Fibroblast of skin of right quadriceps (primary cell): ENCODE measurements at places on chromosomes 1 and 21.

GRCh38 chr21:18617291-18617690 is 213.7 kb upstream of the TMPRSS15 start:
- no peak for DNase-seq

DNA sequence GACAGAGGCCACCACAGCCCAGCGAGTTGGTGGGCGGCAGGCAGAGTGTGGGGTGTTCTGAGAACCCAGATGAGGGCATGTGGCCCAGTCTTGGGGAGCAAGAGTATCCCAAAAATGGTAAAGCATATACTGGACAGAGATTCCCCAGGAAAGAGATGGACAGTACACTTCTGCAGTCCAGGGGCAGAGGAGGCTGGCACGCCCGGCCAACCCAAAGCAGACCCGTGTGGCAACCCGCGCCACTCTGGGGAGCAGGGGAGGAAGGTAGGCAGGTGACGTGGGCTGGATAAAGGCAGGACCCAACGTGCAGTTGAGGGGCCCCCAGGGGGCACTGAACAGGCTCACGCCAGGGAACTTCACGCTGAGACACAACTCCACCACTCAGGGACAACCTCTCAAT is 46.4 kb upstream of the RIPK4 start:
- DNase-seq = no peak

- peak; percentile 33 for DNase-seq
Measured at GRCh38 chr21:27060190-27060589, 93.3 kb upstream of the ADAMTS5 start.

GRCh38 chr21:20902998-20903397 is 95.2 kb upstream of the NCAM2 start:
- no peak for DNase-seq

GRCh38 chr1:108570998-108571401 is 11.1 kb downstream of the EEIG2 start:
- DNase-seq = no peak
